Kidney glomerular epithelial cell (primary cell): ENCODE measurements at places on chromosomes 16 and 17.

DNA sequence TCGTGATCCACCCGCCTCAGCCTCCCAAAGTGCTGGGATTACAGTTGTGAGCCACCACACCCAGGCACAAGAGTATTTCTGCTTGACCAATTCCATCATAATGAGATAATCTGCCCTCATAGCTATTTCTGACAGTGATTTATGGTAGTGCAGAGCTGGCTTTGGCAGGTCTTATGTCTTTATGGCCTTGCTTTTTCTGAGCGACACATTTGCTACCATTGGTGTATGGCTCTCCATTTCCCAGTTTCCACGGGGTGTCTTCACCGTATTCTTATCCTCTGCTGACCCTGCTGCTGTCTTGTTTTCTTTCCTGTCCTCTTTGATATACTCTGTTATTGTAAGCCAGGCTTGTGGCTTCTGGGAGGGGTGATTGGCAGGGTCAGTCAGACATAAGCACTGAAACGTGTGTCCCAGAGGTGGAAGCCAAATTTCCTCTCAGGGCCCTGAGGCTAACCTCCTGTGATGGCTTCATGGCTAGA lies 161.1 kb upstream of the TBX2 start:
- DNase-seq = no peak

GRCh38 chr17:50935221-50935995 lies 69.3 kb upstream of the TOB1 start:
- DNase-seq = no peak

DNA sequence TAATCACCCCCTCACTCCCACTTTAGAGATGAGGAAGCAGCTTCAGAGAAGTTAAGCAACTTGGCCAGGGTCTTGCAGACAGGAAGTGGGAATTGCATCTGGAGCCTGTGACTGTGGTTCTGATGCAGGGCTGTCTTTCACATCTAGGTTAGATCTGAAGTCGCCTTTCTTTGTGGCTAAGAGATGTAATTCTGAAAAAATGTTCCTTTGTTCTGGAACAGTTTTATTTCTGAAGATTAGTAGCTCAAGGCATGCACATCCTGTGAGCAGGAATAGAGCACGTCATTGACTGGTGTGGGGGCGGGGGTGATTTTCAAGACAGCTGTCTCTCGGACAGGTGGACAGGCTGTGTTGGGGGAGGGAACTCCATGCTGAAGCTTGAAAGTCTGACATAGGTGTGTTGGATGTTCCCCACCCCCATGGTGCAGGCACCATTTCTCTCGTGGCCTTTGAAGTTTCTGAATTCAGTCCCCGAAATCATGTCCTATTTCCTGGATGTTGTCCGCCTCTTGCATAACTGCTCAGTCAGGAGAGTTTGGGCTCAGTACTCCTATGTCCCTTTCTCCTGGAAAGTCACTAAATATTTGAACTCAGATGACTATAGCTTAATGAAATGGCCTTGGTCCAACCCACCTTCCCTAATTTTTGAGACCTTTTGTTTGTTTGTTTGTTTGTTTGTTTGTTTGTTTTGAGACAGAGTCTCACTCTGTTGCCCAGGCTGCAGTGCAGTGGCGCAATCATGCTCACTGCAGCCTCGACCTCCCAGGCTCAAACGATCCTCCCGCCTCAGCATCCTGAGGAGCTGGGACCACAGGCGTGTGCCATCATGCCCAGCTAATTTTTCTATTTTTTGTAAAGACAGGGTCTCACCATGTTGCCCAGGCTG lies 21.0 kb upstream of the HERPUD1 start:
- peak; percentile 45 for DNase-seq

GRCh38 chr17:51818777-51819176 lies 339.7 kb downstream of the CA10 start:
- no peak for DNase-seq

- DNase-seq = peak; percentile 21
Observed at GRCh38 chr17:56678249-56679114, 85.0 kb downstream of the NOG start.
